ENCODE measurements at places on chromosomes 3 and 15. TPM values are rescaled to one million over a fixed set of nuclear protein-coding genes. Genes with fewer than 3 reads are reported as not detected.

GP5 gene
- 0.21 TPM for total RNA-seq

- DNase-seq: no peak
Measured at GRCh38 chr3:142481196-142481595, 33.4 kb upstream of the XRN1 start.

HDC gene
- 0.56 TPM for total RNA-seq

DNA sequence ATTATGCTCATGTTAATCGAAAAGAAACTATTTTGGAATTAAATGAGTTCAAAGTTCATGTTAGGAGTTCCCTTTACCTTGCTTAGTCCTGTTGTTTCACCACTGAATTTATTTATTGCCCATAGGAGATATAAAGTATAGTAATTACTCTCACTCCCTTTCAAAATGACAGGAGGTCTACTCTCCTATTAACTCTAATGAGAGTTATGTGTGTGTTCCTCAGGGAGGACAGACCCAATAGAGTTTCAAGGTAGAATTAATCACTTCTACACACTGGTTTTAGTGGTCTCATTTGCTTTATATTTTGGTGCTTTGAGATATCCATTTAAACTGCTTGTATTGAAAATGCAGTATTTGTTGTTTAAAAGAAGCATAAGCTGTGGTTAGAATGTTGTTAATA, 398.9 kb downstream of the NLGN1 start:
- no peak for DNase-seq

GRCh38 chr3:194072691-194073279, 63.2 kb upstream of the HES1 start:
- no peak for DNase-seq

DNA sequence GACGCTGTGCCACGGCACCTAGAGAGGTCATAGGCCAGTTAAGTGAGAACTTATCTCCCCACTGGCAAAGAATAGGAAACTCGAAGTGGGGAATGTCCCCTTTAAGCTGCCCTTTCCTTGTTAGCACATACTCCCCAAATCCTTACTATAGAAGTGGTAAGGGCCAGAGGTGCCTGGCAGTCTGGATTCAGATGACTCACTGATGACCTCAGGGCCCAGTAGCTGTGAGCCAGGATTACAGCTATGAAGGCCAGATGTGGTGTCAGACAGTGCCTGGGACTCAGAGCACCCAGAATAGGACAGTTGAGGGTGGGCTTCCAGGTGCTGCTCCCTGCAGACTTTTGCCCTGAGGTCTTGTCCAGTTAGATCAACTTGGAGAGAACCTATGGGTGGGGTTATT, 37.7 kb downstream of the PDIA5 start:
- DNase-seq: no peak

GRCh38 chr15:63135804-63136203, 14.1 kb downstream of the LACTB start:
- DNase-seq: no peak

PP2D1 gene
- not detected for total RNA-seq

MASP1 gene
- 196 TPM for total RNA-seq

DNA sequence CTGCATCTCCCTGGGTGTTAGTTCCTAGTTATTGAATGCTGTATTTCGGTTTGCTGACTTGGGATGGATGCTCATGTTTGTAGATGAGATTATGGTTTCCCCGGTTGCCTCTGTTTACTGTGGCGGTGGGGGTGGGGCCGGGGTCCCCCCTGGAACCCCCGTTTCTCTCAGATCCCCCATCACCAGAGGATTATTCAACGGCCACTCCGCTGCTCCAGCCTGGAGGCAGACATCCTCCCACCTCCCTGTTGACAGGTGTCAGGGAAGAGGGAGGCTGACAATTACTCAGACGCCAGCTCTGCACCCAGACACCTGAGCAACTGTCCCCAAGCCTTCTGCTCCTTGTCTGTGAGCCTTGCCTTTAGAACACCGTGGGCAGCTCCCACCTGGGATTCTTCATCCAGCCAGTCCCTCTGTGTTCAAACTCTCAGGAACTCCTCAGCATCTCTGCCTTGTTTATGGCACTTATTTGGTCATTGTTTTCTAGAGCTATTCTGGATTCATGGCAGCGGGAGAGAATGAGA, 95.9 kb upstream of the PRR20G start:
- no peak for DNase-seq

CCR9 gene
- total RNA-seq: not detected

MAGEF1 gene
- total RNA-seq: 30.0 TPM

Data from heart right ventricle (tissue), 16 donors.